Bone marrow (tissue), 2 donors: ENCODE measurements at places on chromosomes 5 and 9.

GRCh38 chr9:69060766-69061165 lies 25.2 kb downstream of the FXN start:
- no peak for DNase-seq

GRCh38 chr5:135448791-135449507 lies 1.8 kb upstream of the DCANP1 start:
- DNase-seq: no peak

- no peak for DNase-seq
These were observed 88.3 kb downstream of the RAPGEF1 start for GRCh38 chr9:131651599-131651998.

DNA sequence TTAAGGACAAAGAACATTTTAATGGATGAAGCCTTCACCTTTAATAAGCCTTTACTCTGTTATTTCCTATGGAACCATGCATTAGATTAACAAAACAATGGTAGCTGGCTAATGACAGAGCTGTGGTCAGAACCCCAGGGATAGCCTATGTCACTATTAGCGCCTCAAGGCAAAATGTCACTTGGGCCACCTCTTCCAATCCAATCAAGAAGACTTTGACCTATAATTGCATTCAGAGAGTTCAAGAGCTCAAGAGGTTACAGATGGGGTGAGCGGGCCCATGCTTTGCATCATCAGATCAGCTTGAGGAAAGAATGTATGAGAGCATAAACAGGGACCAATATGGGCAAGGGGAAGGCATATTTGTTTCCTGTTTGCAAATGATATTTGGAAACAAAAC lies 425.1 kb downstream of the ARHGEF28 start:
- no peak for DNase-seq

GRCh38 chr5:148623741-148624140 lies 30.6 kb downstream of the HTR4 start:
- DNase-seq: no peak
